ENCODE measurements at places on chromosomes 4 and X.

- no peak for DNase-seq
Observed at GRCh38 chrX:39724544-39724943, 373.2 kb downstream of the BCOR start.

DNA sequence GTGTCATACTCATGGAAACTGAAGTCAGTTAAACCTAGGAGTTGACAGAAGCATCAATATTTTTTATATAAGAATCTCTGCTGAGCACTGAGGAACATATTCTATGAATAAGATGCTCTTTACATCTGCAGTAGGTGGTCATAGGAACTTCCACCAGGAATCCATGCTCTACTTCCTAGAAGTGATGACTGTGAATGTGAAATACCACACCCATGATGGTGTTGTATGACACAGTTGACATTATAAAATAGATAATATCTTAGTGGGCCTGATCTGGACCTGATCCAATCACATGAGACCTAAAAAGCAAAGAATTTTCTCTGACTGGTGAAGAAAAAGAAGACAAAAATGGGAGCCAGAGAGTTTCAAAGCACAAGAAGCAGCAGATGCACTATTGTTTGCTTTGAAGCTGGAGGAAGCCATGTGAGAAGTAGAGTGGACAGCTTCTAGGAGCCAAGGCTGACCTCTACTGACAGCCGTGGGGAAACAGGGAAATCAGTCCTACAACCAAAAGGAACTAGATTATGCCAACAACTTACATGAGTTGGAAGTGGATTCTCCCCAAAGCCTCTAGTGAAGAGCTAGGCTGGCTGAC, 68.6 kb upstream of the HS3ST1 start:
- DNase-seq, result no peak

- DNase-seq, result no peak
Observed at GRCh38 chr4:120718979-120719566, 203.5 kb downstream of the PRDM5 start.

DNA sequence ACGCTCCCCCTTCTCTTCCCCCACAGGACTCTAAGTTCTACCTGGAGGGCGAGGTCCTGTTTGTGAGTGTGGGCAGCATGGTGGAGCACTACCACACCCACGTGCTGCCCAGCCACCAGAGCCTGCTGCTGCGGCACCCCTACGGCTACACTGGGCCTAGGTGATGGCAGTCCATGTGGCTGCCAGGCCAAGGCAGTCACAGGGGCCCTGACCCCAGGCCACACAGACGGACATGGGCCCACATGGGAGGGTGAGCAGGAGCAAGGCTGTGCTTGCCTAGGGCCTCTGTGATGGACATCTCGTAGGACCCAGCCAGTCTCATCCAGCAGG, 10.0 kb upstream of the ADD1 start:
- DNase-seq, result no peak

DNA sequence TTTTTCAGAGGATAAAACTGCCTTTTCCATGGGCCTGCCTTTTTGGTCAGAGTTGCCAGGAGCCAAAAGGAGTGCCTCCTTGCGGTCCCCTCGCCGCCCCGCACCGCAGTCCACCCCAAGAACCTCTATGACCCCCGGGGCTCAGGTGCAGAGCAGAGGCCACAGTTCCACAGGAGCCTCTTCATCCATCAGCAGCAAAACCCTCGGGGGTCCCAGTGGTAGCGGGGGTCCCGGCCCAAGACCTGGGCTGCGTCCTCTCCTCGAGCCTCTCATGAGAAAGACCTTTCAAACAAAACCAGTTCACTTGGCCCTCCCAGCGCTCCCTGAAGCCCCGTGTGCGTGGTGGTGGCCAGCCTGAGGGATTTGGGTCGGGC, 16.8 kb downstream of the ZFYVE28 start:
- no peak for DNase-seq

GRCh38 chrX:16063141-16063540, 60.2 kb upstream of the GRPR start:
- DNase-seq, result no peak

DNA sequence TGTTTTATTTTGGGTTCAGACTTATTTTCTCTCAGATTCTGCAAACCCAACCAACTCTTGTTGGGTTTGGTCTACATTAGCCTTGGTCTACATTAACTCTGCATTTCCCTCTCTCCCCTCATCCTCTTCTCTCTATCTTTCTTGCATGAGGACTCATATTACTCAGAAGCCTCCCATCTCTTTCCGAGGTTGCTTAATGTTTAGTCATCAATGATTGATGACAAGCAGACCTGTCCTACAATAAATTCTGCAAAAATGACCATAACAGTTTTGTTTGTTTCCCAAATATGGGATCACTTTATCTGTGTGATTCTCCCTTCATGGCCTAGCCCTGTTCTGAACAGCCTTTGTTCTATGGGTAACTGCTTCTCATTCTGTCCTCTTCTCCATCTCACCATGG, 75.2 kb downstream of the GABRB1 start:
- DNase-seq, result no peak

GRCh38 chr4:71634364-71634763, 149.5 kb downstream of the GC start:
- no peak for DNase-seq

- no peak for DNase-seq
Observed at GRCh38 chr4:161419822-161420221, 744.0 kb downstream of the FSTL5 start.

- no peak for DNase-seq
Observed at GRCh38 chr4:32136081-32136787, 1416.1 kb downstream of the PCDH7 start.

GRCh38 chrX:46621572-46621971, 48.0 kb downstream of the CHST7 start:
- DNase-seq, result no peak

GRCh38 chr4:168880072-168880675, 129.9 kb downstream of the CBR4 start:
- DNase-seq, result no peak

- DNase-seq, result no peak
Observed at GRCh38 chr4:118983293-118983692, 94.6 kb downstream of the SYNPO2 start.

DNA sequence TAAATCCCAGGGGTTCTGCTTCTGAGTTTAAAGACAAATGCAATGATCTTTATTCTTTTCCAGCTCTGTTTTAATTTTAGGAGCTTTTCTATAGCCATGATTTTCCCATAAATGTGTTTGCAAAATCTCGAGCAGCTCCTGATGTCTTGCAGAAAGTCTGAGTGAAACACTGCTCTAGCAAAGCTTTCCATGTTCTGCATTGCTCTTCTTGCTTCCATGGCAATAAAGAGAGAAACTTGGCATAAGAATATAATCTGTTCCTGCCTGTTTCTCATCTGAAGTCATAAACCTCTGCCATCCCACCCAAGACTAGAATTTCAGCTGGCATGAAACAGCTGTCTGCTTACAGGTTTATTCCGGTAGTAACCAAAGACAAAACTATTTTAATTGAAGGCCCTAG, 254.5 kb downstream of the SPRY1 start:
- DNase-seq, result no peak

- no peak for DNase-seq
Observed at GRCh38 chr4:189096717-189097116, 844.0 kb upstream of the FRG1 start.

- no peak for DNase-seq
Observed at GRCh38 chr4:48976041-48976440, 10.0 kb upstream of the CWH43 start.

- DNase-seq, result no peak
Observed at GRCh38 chr4:123588631-123589241, 192.1 kb downstream of the SPRY1 start.

DNA sequence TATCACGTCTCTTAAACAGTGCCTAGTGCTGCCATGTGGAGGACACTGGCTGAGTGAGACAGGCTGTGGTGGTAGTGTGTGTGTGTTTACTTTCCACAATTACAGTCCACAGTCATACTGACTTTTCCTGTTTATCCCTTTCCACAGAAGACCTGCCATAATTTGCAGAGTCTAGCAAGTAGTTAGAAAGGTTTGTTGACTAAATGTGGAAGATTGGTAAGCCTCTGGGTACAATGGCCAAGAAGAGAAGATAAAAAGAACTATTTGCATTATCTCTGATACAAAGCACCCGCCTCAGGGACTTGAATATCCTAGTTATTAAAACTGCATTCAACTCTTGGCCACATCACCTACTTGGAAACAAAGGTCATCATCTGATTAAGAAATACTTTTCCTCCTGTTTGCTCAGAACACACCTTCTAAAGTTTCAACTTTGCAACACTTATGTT, 89.1 kb downstream of the FAM13A start:
- no peak for DNase-seq

DNA sequence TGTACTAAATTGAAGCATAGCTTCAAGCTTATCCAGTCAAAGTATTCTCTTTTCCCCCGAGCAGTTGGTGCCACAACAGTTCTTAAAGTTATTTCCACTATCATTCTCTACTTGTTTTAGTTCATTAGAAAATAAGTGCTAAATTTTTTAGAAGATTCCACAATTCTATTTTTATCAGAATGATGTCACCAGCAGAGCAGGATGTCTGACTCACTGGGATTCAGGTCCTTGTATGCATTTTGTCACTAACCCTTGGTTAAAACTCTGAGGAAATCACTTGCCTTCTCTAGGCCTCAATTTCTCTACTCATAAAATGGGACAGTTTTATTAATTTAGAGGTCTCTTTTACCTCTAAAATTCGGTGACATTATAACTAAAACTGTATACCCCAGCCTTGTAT, 3.4 kb downstream of the DDX53 start:
- DNase-seq, result no peak

GRCh38 chr4:142497606-142498005, 348.5 kb downstream of the INPP4B start:
- DNase-seq, result no peak

GRCh38 chr4:71275004-71275403, 63.8 kb upstream of the SLC4A4 start:
- no peak for DNase-seq

DNA sequence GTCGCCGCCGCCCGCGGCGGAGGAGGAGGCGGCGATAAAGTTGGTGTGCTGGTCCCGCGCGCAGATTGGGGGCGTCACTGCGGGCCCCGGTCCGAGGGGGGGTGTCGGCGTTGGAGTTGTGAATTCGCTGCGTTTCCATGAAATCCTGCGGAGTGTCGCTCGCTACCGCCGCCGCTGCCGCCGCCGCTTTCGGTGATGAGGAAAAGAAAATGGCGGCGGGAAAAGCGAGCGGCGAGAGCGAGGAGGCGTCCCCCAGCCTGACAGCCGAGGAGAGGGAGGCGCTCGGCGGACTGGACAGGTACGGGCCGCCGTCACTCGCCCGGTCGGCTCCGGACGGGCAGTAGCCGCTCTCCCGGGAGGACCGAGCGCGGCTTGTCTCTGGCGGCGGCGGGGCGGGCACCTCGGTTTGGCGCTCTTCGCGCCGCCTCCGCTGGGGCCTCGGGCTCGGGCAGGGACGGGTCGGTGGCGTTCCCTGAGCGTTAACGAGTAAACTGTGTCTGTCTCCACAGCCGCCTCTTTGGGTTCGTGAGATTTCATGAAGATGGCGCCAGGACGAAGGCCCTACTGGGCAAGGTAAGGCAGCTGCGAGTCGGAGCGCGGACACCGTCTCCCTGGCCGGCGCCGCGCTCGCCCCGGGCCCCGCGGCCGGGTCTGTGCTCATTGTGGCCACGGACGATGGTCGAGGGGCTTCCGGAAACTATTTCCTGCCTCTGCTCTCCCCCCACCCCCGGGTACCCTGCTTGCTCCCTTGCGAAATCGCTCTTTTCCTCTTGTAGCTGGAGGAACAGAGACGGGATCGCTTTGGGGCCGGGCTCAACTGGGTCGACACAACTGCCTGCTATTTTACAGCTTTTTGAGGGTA, 658 bp downstream of the KDM6A start:
- DNase-seq, result no peak

- DNase-seq, result no peak
Observed at GRCh38 chrX:9966775-9967408, at the start of gene CLDN34. Gene CLDN34 (plus strand): TSS chrX:9967358. CDS start chrX:9967358, 0 bp downstream.

DNA sequence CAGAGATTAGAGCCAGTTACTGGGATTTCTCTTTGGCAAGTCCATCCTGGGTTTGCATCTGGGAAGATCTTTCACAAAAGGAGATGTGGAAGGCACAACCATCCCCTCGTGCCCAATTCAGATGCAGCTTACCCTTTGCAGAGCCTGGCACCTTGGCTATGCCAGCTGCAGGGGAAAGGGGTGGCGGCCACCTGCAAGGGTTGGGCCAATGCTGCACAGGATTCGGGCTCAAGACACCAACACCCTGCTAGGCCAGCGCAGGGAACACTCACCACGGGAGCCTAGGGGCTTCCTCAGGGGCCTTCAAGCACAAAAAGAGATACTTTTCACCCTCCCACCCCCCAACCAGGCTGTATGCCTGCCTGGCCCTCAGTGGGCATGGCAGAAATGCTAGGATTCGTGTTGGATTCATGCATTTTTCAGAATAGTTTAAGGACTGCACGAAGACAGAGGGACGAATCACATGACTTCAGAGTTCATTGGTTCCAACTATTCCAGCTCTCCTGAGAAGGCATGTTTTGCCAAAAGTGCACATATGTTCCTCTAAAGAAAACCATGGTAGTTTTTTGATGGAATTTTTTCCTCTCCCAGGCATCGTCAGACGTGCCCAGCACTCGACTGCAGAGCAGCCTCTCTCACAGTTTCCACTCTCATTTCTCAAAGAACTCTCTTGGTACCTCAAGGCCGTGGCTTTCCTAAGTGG, 94.4 kb downstream of the PHKA2 start:
- DNase-seq, result no peak

DNA sequence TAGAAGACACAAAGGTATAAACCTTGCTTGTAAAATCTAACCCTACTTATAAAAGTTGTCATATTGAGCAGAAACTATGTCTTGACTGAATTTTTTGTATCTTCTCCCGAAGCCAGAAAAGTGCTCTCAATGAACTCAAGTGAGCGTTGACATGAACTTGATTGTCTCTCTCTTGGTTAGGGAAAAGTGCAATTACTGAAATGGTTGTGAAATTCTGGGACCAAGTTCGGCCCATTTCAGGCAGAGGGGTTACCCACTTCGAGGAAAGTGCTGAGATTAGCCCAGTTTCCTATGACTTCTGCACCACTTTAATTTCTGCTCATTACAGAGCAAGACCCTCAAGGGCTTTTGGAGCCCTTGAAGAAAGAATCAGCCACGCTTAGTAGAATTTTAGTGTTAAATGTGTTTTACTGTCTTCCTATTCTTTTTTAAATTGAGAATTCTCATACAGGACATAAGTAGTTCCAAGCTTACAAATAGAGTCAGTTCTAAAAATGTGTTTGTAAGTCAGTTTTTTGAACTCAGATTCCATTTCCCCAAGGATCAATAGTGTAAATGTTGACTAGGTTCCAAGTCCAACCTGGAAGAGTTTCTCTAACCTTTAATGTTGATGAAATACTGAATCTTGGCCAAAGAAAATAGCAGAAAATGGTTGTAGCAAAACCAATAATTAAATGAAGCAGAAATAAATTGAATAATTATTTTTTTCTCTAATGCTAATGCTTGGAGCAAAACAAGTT, 125.7 kb upstream of the ACSL4 start:
- DNase-seq, result no peak

GRCh38 chrX:9775930-9776329, 10.3 kb upstream of the GPR143 start:
- DNase-seq, result no peak

- no peak for DNase-seq
Observed at GRCh38 chrX:45134315-45134731, 66.4 kb downstream of the DIPK2B start.

GRCh38 chrX:50152456-50152855, 48.4 kb downstream of the AKAP4 start:
- DNase-seq, result no peak

GRCh38 chr4:70841951-70842350, 2.3 kb upstream of the GRSF1 start:
- no peak for DNase-seq

Data from HFF-Myc (cell line).